ENCODE measurements at places on chromosomes 6 and 20.

GRCh38 chr6:131379948-131380347 lies 193.1 kb upstream of the ARG1 start:
- DNase-seq = no peak

DNA sequence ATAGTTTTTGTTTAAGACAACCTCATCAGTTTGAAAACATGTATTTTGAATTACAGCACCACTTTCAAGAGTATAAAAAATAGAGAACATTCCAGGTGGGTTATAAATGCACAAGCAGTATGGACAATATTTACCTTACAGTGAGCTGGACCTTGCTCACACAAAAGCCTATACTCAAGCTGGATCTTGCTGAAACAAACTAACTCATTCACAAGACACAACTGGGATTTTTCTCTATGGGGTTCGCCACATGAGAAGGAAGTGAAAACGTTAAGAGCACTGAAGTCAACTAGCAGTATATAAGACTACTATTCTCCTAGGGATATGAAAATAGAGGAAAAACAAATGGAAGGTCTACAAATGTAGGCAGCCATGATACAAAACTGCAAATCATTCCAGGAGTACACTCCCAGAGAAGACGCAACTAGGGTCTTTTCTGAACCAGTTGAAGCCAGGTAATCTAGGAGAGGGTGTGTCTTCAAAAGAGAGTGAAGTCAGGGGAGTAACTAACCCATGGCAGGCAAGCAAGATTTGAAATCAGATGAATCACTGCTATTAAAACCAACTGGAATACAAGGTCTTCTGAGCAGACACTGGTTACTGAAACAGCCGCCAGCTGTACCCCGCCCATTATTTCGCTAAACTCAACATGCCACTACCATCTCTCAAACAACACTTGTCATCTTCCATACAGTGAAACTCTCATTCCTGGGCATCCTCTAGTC lies 26.5 kb downstream of the STAU1 start:
- DNase-seq = no peak

GRCh38 chr6:43181621-43181941 lies 415 bp upstream of the CUL9 start:
- DNase-seq = no peak

DNA sequence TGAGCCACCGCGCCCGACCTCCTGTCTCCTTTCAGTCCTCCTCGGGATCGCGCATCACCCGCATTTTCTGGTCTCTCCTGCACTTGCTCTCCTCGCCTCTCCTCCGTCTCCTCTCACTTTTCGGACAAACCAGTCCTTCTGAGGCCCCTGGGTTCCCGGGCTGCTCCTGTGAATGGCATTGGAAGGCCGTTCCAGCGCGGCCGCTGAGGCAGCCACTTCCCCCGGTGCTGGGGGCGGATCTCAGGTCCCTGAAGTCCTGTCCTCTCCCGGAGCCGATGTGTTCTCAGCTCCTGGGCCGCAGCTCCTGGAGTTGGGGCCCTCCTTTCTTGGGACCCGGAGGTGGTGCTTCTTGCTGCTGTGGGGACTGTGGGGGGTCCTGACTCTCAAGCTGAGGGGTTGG lies 803 bp downstream of the MICB start:
- no peak for DNase-seq

DNA sequence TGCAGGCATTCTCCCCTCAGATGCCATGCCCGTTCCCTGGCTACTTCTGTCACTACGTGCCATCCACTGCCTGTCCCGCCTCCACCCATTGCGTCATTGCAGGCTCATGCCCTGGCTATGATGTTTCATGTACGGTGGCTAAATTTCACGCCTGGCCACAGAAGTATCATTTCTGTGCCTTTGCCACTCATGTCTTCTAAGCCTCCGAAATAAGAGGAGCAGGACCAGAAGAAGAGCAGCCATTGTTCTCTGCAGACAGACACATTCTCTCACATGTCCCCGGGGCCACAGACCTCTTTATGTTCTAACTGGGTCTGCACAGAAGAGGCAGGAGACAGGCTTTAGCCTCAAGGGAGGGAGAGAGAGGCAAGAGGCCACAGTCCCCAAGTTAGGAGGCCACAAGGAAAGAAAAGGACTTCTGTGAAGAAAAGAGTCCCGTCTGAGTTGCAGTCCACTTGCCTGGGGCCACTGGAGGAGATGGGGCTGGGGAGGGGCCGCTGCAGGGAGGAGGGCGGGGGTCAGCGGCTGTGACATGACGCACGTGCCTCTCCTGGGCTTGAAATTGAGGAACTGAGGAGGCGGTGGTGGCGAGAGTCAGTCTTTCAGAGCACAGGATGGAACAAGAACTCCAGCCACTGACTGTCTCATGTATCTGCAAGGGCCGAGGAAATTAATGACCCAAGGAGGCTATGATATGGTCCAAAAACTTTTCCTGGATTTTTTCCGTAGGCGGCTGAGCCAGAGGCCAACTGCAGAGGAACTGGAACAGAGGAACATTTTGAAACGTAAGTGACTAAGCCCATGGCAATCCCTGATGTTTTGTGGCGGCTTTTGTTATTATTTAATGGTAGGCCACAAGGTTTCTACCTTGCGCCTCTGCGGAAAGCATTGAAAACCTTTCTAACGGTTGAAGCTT lies 55.9 kb downstream of the TBC1D7 start:
- no peak for DNase-seq

DNA sequence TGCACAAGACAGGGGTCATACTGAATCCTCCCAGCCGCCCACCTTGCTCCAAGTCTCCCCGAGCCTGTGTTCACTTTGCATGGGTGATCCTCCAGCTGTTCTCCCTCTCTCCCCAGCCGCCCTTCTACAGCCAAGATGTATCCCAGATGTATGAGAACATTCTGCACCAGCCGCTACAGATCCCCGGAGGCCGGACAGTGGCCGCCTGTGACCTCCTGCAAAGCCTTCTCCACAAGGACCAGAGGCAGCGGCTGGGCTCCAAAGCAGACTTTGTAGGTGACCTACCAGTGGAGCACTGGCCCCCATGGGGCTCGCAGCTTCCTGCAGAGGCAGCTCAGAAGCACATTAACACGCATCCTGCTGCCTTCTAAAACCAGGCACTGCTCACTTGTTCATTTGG lies 14.6 kb upstream of the IFT52 start:
- DNase-seq = no peak

GRCh38 chr6:128067446-128068118 lies 166.7 kb upstream of the THEMIS start:
- DNase-seq = no peak

- no peak for DNase-seq
Measured at GRCh38 chr20:37803438-37804307, 99.3 kb upstream of the VSTM2L start.

GRCh38 chr20:57849521-57850215 lies 139.9 kb upstream of the PMEPA1 start:
- no peak for DNase-seq

DNA sequence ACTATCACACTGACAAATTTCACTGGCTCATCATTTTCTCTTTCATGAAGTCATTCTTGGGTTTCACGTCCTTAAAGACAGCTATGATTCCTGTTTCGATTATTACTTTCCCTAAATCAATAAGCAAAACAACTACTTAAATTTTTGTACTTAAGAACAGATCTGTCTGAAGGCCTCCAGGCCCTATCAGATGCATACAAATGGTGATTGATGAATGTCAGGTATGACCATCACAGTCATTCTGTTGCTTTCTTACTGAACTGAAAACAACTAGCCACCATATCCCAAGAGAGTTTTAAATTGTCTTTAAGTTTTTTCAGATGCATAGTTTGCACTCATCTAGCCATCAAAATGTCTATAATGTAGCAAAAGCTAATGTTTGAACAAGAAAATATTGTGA lies 20.9 kb upstream of the HTR1E start:
- no peak for DNase-seq

GRCh38 chr6:168162366-168162765 lies 83.4 kb upstream of the FRMD1 start:
- no peak for DNase-seq

DNA sequence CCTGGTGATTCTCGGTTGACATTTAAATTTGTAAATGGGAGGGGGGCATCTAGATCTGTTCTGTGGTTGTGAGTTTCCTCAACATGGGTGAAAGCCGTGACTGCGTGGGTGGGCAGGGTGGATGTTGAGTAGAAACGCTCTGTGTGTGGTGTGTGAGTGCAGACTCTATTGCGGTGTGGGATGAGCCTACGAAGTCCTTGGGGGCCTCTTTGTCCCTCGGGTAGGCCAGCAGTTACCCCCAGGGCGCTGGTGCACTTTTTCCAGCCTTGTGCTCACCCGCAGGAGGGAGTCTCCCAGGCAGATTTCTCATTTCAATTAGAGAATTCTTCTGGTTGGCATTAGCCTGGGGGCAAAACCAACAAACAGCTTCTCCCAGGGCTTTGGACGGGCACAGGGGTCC lies 10.6 kb downstream of the TOX2 start:
- DNase-seq = no peak

- DNase-seq = no peak
Measured at GRCh38 chr6:894274-894673, 201.3 kb upstream of the EXOC2 start.

GRCh38 chr20:62791301-62792181 lies 4.7 kb upstream of the MRGBP start:
- DNase-seq = peak; percentile 74

DNA sequence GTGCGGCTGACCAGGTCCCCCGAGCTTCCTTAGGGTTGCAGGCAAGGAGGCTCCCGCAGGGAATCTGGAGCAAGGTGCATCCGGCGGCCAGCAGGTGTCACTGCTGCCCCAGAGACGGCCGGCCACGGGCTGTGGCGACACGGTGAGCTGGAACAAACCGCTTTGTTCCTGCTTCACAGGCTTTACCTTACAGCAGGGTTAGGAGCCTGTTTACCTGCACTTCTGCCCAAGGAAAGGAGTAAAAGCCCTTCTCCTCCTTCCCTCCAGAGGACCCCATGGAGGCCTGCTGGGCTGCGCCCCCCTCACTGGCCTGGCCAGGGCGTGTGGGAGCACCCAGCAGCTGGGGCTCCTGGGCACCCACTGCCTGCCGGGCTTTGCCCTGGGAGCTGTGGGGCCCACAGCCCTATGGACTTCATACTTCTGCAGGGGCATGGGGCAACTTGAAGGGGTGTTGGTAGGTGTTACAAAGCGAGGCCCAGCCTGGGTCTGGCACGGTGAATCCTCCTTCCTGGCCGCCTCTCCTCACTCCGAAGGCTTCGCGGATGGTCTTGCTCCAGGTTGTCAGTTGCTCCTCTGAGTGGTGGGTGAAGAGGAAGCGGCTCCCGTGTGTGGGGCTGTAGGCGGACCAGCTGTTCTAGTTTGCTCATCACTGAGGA lies 88.4 kb downstream of the CDC5L start:
- DNase-seq = peak; percentile 68

- no peak for DNase-seq
Measured at GRCh38 chr6:140091895-140092294, 717.4 kb upstream of the CITED2 start.

DNA sequence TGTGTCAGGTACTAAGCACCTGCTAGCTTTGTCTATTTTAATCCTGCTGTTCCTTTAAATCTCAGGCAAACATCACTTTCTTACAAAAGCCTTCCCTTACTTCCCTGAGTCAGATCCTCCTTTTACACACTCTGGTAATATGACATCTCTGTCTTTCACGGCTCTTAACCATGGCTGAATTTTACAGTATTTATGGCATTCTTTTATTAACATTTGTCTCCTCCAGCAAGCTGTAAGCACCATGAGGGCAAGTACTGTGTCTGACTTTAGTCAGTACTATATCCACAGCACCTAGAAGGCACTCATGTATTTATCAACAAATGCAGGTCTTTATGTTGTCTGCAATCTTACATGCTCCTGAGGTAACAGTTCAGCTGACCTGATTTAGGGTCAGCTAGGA lies 33.7 kb upstream of the HBS1L start:
- DNase-seq = no peak

DNA sequence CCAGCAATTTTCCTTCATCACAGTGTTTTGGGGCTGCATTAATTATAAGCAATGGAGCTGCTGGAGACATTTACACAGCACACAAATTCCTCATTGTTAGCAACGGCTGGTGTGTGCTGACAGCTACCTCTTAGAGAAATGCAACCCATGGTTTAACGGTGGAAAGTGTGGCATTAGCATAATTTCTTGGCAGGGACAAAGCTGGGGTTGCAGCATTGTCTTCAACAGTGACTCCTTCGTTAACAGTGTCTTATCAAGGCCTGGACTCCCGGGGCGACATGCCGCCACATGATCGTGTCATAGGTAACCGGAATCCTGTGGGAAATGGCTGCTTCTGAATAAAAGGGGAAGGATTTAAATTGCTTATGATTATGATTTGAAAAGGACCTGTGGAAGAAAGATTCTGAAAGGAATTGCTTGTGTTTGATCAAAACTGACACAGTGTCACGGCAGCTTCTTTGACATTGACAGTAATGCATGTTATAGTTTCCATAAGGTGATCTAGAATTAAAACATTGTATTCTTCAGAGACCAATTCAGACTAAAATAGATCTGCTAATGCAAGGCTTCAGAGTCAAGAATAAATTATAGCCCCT lies 128.0 kb downstream of the UST start:
- no peak for DNase-seq

DNA sequence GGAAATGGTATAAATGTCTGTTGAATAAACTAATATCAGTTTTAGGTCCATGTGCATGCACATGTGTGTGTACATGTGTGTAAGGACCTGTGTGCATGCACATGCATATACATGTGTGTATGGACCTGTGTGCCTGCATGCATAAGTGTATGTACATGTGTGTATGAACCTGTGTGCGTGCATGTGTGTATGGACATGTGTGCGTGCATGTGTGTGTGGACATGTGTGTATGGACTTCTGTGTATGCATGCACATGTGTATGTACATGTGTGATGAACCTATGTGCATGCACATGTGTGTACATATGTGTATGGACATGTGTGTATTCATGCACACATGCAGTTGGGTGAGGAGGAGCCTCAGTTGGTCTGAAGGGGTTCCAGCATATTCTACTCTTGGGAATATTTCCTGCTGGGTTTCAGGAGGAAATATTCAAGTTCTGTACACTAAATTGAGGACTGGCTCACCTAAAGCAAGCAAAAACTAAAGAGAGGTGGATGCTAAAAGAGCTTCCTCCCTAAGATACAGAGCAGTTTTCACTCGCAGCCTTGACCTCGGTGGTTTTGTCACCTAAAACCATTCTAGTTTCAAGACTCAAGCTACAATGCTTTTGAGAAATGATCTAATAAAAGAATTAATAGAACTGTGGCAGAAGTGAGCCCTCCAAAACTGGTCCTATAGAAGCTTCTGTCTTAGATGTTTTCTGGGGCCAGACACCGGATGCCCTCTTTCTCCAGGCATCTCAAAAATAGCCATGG lies 742.8 kb downstream of the MAFB start:
- no peak for DNase-seq

GRCh38 chr6:131744432-131745287 lies 33.8 kb upstream of the CTAGE9 start:
- DNase-seq = no peak
